ENCODE measurements at places on chromosomes 7 and 10.

DNA sequence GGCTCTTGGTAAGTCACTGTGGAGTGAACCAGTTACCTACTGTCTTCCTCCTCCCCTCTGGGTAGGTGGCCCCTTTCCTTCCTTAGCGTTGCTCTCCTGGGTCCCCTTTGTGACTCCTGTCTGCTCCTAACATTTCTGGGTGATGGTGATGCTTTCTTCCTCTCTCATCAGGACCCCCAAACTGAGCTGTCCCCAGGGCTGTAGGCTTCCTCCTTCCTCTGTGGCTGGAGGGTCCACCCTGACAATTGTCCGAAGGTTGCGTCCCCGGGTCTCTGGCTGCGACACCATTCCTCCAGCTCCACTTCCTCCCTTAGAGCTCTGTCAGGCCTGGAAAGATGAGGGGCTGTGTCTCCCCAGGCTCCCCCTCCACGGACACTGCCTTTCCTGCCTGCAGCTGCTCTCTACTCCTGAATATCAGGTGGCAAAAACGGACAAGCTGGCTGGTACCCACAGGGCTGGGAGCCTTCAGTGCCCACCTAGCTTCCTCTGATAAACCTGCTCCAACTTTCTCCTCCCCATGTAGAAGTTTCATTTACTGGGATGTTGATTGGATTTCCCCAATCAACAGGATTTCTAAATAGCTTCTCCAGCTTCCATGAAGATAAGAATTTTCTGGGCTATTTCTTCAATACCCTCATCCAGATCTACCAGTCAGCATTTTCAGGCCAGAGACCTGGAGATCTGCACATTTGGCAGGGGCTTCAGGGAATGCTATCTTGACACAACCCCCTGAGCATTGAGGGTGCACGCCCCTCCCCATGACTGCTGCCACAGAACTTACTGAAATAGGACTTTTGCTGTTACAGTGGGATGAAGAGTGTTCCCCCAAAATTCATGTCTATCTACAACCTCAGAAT, 506.5 kb downstream of the TCERG1L start:
- DNase-seq: no peak

DNA sequence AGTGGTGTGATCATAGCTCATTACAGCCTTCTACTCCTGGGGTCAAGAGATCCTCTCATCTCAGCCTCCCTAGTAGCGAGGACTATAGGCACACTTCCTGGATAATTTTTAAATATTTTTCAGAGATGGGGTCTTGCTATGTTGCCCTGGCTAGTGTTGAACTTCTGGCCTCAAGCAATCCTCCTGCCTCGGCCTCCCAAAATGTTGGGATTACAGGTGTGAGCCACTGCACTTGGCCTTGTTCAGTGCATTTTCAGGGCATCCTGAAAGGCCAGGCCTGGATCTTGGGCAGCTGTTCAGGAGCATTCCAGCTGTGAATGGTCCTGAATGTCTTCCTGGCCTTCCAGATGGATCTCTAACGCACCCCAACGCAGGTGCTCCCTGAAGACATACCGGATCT, 95.7 kb downstream of the PFKFB3 start:
- no peak for DNase-seq

GRCh38 chr7:150337179-150337578, 4.2 kb downstream of the RARRES2 start:
- DNase-seq: no peak

DNA sequence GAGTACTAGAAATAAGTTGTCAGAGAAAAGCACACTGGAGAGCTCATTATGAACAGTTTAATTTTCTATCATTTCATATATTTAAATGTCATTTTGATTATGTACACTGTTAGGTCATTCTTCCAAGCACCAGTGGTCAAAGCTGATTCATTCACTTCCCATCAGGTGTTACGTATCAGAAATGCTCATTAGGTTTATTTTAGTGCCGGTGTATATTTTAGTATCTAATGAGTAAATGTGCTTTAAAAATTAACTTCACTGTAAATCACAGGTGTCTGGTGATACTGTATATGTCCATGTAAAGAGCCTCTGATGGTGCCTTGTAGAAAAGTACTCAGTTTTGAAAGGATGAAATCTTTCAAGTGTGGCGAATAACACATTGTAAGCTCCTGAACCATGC, 3.5 kb downstream of the DMTF1 start:
- DNase-seq: no peak

Measured in stimulated activated CD4-positive, alpha-beta T cell treated with anti-CD3 and anti-CD28 coated beads, Interleukin-15, amount 100 ng/mL, for 1 hour (primary cell).